ENCODE measurements at places on chromosomes 3 and 15. TPM values are rescaled to one million over a fixed set of nuclear protein-coding genes. Genes with fewer than 3 reads are reported as not detected.

Gene SAMMSON
- total RNA-seq = not detected

Gene C2CD4B
- 0.26 TPM for total RNA-seq

Gene TRH
- not detected for total RNA-seq

Gene RAB6B
- total RNA-seq = 49.2 TPM

Gene MUSTN1
- total RNA-seq = 0.49 TPM

Gene FAM98B
- 32.5 TPM for total RNA-seq

Gene CSPG4
- total RNA-seq = 17.5 TPM

Gene CNTN3
- not detected for total RNA-seq

Gene ASB14
- total RNA-seq = not detected

Gene SOX14
- not detected for total RNA-seq

Gene RASGRP1
- total RNA-seq = 0.51 TPM

Gene MST1R
- total RNA-seq = 27.5 TPM

Gene RAD51
- total RNA-seq = 30.3 TPM

Gene THBS1
- total RNA-seq = 61.9 TPM

Gene WDR82
- 57.9 TPM for total RNA-seq

Gene GXYLT2
- 6.1 TPM for total RNA-seq

Gene OXTR
- 2.7 TPM for total RNA-seq

Gene PAQR5
- total RNA-seq = 2.0 TPM
